ENCODE measurements at places on chromosomes 5 and 9.

- DNase-seq = no peak
These were observed 46.5 kb downstream of the CXXC5 start for GRCh38 chr5:139694556-139695177.

- no peak for DNase-seq
These were observed 217.2 kb downstream of the DAB2IP start for GRCh38 chr9:121868626-121869025.

- no peak for DNase-seq
These were observed 10.0 kb downstream of the INSYN2B start for GRCh38 chr5:169970339-169970738.

- DNase-seq = no peak
These were observed 189.1 kb downstream of the SREK1 start for GRCh38 chr5:66333192-66333591.

- DNase-seq = no peak
These were observed 30.8 kb upstream of the ENHO start for GRCh38 chr9:34553511-34554021.

- DNase-seq = peak; percentile 47
These were observed 560 bp downstream of the SCAI start for GRCh38 chr9:125142560-125143376.

- no peak for DNase-seq
These were observed 24.8 kb downstream of the CCNJL start for GRCh38 chr5:160287378-160288051.

GRCh38 chr9:99433095-99433494 lies 211.0 kb downstream of the SEC61B start:
- no peak for DNase-seq

DNA sequence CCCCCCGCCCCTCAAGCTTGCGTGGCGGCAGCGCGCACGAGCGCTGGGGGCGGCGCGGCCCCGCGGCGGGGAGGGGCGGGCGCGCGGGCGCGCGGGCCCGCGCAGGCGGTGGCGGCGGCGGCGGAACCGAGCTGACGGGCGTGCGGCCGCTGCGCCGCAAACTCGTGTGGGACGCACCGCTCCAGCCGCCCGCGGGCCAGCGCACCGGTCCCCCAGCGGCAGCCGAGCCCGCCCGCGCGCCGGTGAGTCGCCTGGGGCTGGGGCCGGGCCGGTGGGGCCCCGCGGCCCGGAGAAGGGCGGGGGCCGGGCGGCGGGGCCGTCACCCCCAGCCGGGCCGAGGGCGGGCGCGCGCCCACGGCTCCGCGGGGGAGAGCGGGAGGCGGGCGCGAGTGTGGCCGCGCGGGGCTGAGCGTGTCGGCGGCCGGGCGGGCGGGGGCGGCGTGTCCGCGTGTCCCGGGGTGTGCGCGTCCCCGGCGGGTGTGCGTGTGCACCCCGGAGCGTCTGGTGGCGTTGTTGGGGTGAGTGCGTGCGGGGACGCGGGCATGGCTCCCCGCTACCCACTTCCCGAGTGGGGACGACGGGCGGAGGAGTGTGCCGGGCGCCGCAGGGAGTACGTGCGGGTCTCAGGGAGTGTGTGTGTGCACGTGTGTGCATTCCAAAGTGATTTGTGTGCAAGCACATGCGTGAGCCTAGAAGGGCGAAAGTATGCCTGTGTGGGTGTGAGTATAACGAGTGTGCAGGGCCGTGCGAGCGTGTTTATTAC lies at the start of gene NEK6:
NEK6 (plus strand) TSS at position 106 of the 763 bp plus-strand sequence. CDS start 44,016 bp downstream, outside the sequence.
- peak; percentile 44 for DNase-seq

- DNase-seq = no peak
These were observed 54.9 kb upstream of the BOD1 start for GRCh38 chr5:173671121-173671949.

DNA sequence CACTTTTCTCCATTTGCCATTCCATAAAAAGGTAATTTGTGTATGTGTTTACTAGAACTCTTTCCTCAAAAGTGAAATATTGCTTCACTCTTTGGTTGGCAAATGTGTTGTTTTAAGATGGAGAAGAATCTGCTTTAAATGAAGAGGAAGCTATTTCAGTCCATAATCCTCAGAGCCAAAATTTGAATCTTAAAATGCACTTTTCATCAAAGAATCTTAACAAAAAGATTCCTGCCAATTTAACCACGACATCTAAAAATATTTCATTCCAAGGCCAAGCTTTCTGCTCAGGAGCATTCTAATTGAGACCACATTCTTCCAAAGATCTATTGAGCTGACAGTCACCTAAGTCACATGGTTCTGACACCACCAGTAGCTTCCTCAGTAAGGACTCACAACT lies 7.5 kb downstream of the GABRB2 start:
- no peak for DNase-seq

GRCh38 chr5:944992-945685 lies 52.5 kb downstream of the TRIP13 start:
- DNase-seq = no peak

- no peak for DNase-seq
These were observed 22.5 kb downstream of the PITX1 start for GRCh38 chr5:135011355-135012032.
